Activated CD8-positive, alpha-beta T cell treated with anti-CD3 and anti-CD28 coated beads for 36 hours (primary cell): ENCODE measurements at places on chromosomes 3 and 15. TPM values are rescaled to one million over a fixed set of nuclear protein-coding genes. Genes with fewer than 3 reads are reported as not detected.

DNA sequence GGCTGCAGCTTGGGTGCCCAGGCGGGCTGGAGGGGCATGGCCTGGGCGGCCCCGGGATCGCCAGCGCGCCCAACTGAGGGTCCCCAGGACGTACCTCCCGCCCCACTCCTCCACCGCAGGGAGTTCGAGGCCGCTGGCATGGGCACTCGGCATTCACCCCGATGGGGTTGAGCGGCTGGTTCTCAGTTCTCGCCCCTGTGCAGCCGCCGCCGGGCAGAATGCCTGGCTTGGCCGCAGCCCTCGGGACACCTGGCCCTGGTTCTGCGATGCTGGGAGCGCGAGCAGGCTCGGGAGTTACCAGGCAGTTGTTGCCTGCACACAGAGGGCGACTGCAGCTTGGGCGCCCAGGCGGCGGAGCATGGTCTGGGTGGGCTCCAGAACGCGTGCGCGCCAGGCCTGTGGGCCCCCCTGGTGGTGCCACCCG is 121.4 kb downstream of the LMLN start:
- H3K4me3 ChIP-seq = peak overlapping the region; percentile 15
- H3K4me1 ChIP-seq = peaks cover 11% of the 10 kb centered on the region
- H3K27ac ChIP-seq = no peak overlapping the region
- peaks cover 3% of the 10 kb centered on the region for H3K36me3 ChIP-seq
- peaks cover 41% of the 10 kb centered on the region for H3K27me3 ChIP-seq

- H3K27me3 ChIP-seq = no peaks in the 10 kb centered on the region
- H3K4me3 ChIP-seq = no peak overlapping the region
- peaks cover 79% of the 10 kb centered on the region for H3K4me1 ChIP-seq
Observed at GRCh38 chr15:58460872-58461271, 29.1 kb downstream of the LIPC start.

- no peaks in the 10 kb centered on the region for H3K27me3 ChIP-seq
- no peak for DNase-seq
- peaks cover 5% of the 10 kb centered on the region for H3K4me1 ChIP-seq
- H3K4me3 ChIP-seq = no peak overlapping the region
- H3K27ac ChIP-seq = peak overlapping the region; percentile 50
Observed at GRCh38 chr3:197706658-197707057, 30.0 kb downstream of the RUBCN start.

The CKMT1A gene
- 0.32 TPM for total RNA-seq

The THRB gene
- not detected for total RNA-seq

DNA sequence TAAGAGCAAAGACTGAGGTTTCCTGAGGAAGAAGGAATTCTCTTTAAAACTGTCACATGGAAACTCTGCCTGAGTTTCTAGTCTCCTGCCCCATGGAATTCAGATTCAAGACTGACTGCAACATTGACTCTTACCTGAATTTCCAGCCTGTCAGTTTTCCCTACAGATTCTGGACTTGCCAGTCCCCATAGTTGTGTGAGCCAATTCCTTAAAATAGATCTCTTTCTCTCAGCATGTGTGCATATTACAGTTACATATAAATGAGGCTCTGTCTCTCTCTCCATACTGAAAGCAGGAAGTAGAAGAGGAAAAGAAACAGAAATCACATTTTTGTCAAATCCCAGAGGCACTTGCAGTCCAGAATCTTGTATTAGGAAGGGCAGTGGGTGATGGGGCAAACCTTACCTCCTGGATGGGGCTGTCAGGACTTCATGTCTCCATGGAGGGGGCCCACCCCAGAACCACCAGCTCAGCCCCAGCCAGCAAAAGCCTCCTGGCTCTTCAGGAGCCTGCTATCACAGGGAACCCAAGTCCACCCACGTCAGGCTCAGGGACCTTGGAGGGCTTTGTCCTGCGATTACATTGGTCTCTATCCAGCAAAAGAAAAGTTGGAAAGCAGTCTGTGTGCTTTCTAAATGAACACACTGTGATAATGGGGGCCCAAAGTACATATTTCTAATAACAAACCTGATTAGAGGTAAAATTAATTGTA is 18.8 kb upstream of the GOLGA8J start:
- DNase-seq = no peak
- H3K4me1 ChIP-seq = no peaks in the 10 kb centered on the region
- no peak overlapping the region for H3K4me3 ChIP-seq
- H3K36me3 ChIP-seq = no peaks in the 10 kb centered on the region

- DNase-seq = peak; percentile 62
- H3K27me3 ChIP-seq = no peaks in the 10 kb centered on the region
- H3K4me3 ChIP-seq = no peak overlapping the region
- peak overlapping the region; percentile 67 for H3K27ac ChIP-seq
- peaks cover 2% of the 10 kb centered on the region for H3K36me3 ChIP-seq
Observed at GRCh38 chr3:197801891-197802778, 11.1 kb downstream of the LRCH3 start.

The MASP1 gene
- not detected for total RNA-seq

DNA sequence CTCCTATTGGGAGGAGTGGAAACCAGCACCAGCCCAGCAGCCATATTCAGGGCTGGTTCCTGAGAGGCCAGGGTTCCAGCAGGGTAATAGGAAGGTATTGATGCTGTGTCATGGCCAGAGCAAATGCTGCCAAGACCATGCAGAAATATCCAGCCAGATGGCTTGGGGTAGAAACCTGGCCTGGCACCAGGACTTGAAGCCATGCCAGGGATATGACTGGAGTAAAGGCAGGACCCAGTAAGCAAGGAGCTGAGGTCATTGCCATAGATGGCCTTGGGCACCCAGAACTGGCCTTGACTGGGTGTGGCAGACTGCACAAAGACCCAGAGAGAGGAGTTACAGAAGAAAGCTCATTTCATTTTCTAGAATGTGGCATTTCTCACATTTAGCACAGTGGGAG is 257.6 kb upstream of the GOLGA6L4 start:
- no peaks in the 10 kb centered on the region for H3K36me3 ChIP-seq
- no peak overlapping the region for H3K27ac ChIP-seq
- no peaks in the 10 kb centered on the region for H3K4me1 ChIP-seq
- DNase-seq = no peak

DNA sequence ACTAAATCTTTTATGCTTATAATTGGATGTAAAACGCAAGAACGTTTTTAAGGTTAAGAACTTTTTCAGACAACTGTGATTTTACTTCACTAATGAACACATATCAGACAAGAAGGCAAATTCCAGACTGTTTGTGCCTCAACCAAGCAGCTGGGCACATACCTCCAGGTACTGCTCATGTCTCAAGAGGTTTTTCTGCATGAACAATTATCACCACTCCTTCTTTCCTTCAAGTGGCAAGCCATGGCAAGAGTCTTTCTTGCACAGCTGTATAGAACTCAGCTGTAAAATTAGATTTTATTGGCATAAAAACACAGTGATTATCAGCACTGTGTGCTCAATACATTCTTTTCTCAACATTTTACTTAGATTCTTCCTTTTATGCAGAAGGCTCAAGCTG is 64.3 kb downstream of the FNDC3B start:
- H3K36me3 ChIP-seq = peaks cover 4% of the 10 kb centered on the region
- DNase-seq = no peak
- no peak overlapping the region for H3K4me3 ChIP-seq
- H3K4me1 ChIP-seq = peaks cover 85% of the 10 kb centered on the region

DNA sequence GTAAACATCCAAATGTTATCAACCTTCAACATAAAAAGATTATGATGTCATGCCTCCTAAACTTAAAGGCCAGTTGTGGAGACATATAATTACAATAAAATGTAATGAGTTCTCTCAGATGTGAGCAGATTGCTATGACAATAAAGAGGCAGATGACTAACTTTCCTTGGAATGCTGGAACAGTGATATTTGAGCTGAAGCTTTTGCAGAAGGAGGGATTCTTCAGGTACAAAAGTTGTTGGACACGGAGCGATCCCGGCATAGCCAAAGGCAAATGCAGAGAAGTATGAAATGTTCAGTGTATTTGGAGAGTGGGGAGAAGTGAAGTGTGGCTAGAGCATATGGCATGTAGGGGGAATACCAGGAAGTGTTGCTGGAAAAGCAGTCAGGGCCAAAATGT is 520.1 kb downstream of the FGF12 start:
- no peaks in the 10 kb centered on the region for H3K4me1 ChIP-seq
- no peaks in the 10 kb centered on the region for H3K27me3 ChIP-seq
- H3K36me3 ChIP-seq = no peaks in the 10 kb centered on the region
- no peak overlapping the region for H3K4me3 ChIP-seq

The TLR9 gene
- 2.0 TPM for total RNA-seq

The B3GALNT1 gene
- 3.2 TPM for total RNA-seq

DNA sequence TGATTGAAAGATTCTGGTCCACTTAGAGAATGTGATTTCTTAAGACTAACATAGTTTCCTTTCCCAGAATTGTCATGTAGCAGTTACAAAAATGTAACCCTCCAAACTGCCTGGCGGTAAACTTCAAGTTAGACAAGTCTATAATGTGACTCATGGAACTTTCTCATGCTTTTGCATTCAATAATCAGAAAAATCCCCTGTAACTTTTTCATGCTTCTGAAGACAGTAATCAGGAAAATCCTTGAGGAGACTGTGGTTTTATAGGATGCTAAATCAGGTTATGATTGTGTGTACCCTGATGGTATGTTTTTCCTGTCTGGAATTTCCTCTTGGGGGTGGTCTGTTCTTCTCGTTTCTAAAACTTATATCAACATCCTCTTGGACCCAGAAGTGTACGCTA is 74.0 kb upstream of the RARB start:
- H3K27ac ChIP-seq = no peak overlapping the region
- H3K27me3 ChIP-seq = no peaks in the 10 kb centered on the region
- H3K36me3 ChIP-seq = no peaks in the 10 kb centered on the region
- H3K4me1 ChIP-seq = no peaks in the 10 kb centered on the region
- no peak for DNase-seq

DNA sequence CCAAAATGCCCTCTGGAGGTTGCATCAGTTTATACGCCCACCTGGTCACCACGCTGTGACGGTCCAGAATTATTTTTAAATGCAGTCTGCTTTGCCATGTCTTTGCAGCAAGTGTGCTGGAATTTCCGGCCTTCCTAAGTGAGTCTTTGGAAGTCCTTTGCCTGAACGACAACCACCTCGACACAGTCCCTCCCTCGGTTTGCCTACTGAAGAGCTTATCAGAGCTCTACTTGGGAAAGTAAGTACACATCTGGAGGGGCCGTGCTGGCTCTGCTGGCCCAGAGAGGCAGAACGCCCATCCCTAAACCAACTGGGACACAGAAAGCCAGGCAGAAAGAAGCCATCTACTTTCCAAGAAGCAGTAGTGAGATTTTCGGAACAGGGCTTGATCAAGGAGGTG is 101.8 kb downstream of the LRRK1 start:
- H3K4me3 ChIP-seq = no peak overlapping the region
- no peaks in the 10 kb centered on the region for H3K36me3 ChIP-seq
- H3K4me1 ChIP-seq = no peaks in the 10 kb centered on the region
- H3K27me3 ChIP-seq = no peaks in the 10 kb centered on the region

DNA sequence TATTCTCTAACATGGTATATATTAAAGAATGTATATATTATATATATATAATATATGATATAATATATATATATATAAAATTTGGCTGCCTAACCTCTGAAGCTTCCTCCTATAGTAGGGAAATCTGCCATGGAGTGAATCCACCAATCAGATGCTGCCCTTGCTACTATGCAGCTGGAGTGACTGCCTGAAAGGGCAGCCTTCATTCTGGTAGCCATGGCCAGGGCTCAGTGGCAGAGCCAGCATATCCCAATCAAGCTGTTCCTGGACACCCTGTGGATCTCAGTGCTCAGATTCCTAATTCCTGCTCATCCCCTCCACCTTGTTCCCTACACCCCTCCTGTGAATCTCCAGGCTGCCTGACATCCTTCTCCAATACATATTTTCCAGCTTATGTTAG is 2.2 kb upstream of the SH3GL3 start:
- DNase-seq = no peak
- H3K4me1 ChIP-seq = peaks cover 8% of the 10 kb centered on the region

The CCDC191 gene
- 1.5 TPM for total RNA-seq

- no peak for DNase-seq
- no peak overlapping the region for H3K27ac ChIP-seq
- peaks cover 25% of the 10 kb centered on the region for H3K27me3 ChIP-seq
- no peak overlapping the region for H3K4me3 ChIP-seq
Observed at GRCh38 chr3:169751875-169752274, 13.0 kb downstream of the TERC start.

DNA sequence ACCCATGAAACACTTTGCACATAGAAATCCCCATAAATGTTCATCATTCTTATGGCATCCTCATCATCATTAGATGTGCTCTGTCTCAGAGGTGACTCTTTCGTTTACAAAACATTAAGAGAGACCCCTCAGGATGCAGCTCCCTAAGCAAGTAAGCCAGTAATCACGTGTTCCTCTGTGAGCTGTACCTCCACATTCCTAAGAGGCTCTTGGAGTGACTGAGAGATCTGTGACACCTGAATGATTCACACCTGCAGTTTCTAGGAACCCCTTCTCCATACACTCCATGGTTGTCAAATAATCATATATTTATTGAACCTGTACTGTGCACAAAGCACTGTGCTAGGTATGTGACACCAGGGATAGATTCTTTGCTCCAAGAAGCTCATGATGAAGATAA is 602.4 kb downstream of the UNC13C start:
- H3K36me3 ChIP-seq = no peaks in the 10 kb centered on the region
- no peaks in the 10 kb centered on the region for H3K27me3 ChIP-seq
- DNase-seq = no peak
- H3K27ac ChIP-seq = no peak overlapping the region

GRCh38 chr3:9216736-9217135 is 32.7 kb downstream of the SRGAP3 start:
- no peaks in the 10 kb centered on the region for H3K4me1 ChIP-seq
- no peak for DNase-seq
- no peaks in the 10 kb centered on the region for H3K27me3 ChIP-seq
- no peak overlapping the region for H3K4me3 ChIP-seq
- no peaks in the 10 kb centered on the region for H3K36me3 ChIP-seq

DNA sequence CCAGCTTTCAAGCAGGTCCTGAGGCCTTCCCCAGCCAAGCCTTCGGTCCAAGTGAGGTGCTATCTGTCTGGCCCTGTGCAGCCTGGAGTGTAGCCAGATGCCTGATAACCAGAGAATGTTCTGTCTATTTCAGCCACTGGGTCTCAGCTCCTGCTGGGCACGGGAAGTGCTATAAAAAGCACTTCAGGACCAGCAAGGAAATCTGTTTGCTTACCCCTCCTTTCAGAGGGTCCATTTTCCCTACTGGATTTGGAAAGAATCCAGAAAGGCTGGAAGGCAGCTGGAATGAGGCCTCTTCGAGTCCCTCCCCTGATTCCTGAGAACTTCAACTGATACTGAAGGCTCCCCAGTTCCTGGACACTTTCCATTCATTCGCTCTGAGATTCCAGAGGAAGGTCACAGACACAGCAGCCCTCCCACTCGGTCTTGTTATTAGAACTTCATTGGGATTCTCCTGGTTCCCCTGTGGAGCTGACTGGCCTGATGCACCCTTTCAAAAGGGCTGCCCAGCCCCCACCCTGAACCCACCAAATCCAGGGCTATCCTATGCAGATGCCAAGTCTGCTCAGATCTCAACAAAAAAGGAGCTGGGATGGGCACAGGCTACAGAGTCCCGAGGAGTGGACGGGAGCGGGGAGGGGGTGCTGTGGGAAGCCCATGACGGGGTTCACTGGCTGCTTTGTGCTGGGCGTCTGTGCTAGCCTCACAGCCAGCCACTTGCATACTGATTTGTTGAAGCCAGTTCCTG is 70.4 kb downstream of the UMPS start:
- DNase-seq = no peak
- no peak overlapping the region for H3K4me3 ChIP-seq
- H3K27ac ChIP-seq = no peak overlapping the region
- H3K27me3 ChIP-seq = peaks cover 3% of the 10 kb centered on the region
- H3K4me1 ChIP-seq = no peaks in the 10 kb centered on the region
- no peaks in the 10 kb centered on the region for H3K36me3 ChIP-seq

- no peak overlapping the region for H3K27ac ChIP-seq
- peaks cover 4% of the 10 kb centered on the region for H3K4me1 ChIP-seq
Observed at GRCh38 chr3:58564456-58565160, 12.6 kb downstream of the FAM107A start.

The PLA2G4D gene
- not detected for total RNA-seq
